ENCODE measurements at places on chromosomes 7 and 10.

- no peak for DNase-seq
Measured at GRCh38 chr7:127119517-127119916, 133.2 kb downstream of the GRM8 start.

GRCh38 chr7:35624299-35625186, 70.4 kb downstream of the HERPUD2 start:
- DNase-seq, result peak; percentile 36

DNA sequence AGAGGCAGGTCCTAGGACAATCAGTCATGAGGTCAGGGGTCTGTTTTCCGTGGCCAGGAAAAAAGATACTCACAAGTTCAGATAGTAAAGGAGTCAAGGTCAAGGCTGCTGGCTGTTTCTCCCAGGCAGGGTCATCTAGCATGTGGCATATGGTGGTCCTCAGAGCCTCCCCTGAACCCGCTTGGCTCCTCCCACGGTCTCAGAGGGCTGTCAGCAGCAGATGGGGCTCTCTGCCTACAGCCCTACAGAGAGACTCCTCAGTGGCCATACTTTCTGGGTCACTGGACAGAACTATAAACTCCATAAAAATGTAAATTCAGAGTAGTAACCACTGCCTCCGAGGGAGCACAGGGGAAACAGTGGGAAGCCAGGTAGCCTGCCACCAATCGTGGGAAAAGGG, 11.3 kb upstream of the DRGX start:
- DNase-seq, result no peak

GRCh38 chr10:71212318-71213126, at the start of gene UNC5B:
UNC5B (plus strand) TSS chr10:71212570; CDS start chr10:71212986, 416 bp downstream.
- DNase-seq, result peak; percentile 74

DNA sequence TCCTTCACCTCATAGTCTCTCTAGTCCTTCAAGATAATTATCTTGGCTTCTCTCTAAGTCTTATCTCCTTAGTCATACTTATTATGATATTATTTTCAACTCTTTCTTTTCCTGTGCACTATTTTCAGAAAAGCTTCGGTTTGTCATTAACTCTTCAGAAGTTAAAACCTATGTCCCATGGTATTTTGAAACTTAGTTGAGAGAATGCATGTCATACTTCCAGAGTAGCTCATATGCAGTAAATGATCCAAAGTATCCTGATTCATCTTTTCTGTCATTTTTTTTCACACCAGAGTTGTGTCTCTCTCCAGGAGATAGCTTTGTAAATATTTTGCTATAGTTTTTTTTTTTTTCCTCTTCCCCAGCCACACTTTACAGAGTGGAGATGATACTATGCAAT, 1008.6 kb downstream of the NRG3 start:
- no peak for DNase-seq

- no peak for DNase-seq
Measured at GRCh38 chr10:132605390-132605789, 67.8 kb downstream of the INPP5A start.

GRCh38 chr10:80443531-80443974, 10.6 kb upstream of the TSPAN14 start:
- peak; percentile 43 for DNase-seq

- no peak for DNase-seq
Measured at GRCh38 chr7:36264123-36264801, 111.2 kb downstream of the EEPD1 start.

DNA sequence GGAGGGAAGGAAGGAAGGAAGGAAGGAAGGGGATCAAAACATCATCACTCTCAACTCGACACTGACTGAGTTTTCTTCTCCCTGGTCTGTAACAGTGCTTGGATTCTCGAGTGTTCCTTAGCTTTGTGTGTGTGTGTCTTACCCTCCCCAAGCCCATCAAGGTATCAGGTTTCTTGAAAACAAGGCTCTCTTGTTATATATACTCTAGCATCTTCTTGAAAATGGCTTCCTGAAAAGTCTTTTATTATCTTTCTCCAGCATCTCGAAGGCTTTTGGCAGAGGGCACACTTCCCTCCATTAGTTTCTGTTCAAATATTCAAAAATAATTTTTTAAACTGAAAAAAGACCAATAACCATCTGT, 13.4 kb downstream of the SERPINE1 start:
- DNase-seq, result no peak

DNA sequence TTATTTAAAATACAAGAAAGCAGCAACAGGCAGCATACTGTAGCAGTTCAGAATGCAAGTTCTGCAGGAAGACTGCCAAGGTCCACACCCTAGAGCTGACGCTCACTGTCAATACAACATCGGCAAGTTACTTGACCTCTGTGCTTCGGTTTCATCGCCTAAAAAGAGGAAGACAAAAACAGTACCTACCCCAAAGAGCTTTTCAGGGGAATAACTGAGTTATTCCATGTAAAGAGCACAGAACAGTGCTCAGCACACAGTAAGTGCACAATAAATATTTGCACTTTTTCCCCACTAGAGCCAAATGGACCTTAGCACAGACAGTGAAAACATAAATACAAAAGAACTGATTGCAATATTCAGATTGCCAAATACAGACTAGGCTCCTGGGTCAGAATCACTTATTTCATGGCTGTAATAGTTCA, 88.6 kb downstream of the USP6NL start:
- DNase-seq, result no peak

- no peak for DNase-seq
Measured at GRCh38 chr7:31027161-31027965, 24.7 kb upstream of the ADCYAP1R1 start.

DNA sequence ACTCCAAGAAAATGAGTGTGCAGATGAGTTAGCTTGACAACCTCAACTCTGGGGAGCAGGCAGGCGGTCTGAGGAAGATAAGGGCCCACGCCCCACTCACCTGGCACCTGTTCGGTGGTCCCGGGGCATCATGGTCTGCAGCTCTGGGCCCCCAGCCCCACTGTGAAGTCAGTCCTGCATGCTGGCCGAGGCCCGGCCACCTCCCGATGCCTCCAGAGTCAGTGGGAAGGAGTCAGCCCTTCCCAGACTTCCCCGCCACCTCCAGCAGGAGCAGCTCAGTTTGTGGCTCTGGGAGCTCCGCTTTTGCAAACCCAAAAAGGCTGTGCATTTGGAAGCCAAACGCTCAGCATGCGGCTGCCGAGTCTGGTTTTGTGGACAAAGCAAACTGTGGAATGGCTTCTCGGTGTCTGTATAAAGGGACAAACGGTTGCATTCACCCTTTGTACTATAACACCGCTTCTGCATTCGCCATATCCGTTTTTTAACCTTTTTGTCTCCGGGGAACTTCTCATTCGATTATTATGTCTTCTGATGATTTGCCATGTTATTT, 167.3 kb downstream of the CCDC3 start:
- no peak for DNase-seq

DNA sequence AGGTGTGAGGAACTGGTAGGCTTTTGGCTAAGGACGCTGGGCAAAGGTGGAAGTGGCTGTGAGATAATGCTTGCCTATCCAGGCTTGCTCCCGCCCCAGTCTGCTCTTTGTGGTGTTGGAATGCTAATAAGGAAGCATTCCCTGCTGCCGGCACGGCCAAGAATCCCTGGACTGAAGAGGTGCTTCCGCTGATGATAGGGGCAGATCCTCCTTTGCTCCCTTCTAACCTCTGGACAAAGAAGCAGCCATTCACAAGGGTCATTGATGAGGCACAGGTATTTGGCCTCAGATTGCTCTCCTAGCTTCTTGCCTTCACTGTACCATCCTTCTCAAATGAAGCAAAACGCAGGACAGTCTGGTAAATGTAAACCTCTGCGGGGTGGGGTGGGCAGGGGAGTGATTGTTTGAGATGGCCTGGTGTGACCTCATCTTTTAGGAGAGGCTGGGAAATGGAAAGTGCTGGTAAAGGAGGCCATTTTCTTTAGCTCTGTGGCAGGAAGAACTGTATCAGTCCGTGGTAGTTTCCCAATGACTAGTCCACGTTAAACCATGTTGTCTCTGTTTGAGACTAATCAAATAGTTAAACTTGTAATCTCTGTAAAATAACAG, 1.7 kb downstream of the PGAM1 start:
- no peak for DNase-seq

DNA sequence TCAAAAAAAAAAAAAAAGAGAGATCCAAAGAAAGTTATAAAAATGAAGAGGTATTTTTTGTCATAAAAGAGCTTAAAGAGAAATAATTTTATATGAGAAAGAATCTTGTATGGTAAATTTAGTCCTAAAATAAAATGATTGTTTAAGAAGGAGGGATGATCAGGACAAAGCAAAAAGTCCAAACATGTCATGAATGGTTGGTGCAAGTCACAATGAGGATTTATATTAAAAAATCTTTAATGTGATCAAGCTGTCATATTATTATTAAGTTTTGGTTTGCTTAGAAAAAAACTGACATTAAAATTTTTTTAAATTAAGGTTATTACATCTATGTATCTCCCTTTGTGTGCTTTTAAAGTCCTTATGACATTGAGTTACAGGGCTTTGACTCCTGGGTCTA, 220.4 kb downstream of the TMEM26 start:
- no peak for DNase-seq

- DNase-seq, result no peak
Measured at GRCh38 chr10:86411852-86412560, 45.4 kb upstream of the GRID1 start.

- no peak for DNase-seq
Measured at GRCh38 chr7:117559391-117559790, 79.6 kb downstream of the CFTR start.

DNA sequence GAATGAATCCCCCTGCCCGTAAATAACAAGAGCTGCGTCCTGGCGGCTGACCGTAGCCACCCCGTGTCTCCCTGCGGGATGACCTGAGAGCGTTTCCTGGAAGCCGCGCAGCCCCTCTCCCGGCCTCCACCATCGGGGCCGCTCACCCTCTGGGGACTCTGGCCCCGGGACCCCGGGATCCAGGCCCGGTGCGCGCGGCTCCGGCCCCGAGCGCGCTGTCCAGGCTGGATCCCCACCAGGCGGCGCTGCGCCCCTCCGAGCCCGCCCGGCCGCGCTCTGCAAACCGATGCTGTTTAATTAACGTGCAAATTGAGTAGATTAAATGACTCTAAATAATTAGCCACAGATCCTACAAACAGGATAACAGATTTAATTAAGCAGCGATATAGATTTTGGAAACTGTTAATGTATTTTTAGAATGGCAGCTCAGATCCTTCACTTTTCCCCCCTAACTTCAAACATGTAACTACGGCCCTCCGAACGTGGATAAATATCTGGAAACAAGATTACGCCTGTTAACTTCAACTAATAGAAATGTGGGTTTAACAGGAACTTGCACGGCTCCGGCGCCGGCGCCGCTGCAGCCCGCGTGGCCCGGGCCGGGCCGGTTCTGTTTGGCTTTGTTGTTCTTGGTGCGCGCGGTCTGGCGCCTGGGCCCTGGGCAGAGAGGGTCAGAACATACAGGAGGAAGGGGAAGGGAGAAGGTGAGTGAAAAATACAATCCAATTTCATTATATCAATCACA, 7.1 kb upstream of the UNCX start:
- DNase-seq, result peak; percentile 71

DNA sequence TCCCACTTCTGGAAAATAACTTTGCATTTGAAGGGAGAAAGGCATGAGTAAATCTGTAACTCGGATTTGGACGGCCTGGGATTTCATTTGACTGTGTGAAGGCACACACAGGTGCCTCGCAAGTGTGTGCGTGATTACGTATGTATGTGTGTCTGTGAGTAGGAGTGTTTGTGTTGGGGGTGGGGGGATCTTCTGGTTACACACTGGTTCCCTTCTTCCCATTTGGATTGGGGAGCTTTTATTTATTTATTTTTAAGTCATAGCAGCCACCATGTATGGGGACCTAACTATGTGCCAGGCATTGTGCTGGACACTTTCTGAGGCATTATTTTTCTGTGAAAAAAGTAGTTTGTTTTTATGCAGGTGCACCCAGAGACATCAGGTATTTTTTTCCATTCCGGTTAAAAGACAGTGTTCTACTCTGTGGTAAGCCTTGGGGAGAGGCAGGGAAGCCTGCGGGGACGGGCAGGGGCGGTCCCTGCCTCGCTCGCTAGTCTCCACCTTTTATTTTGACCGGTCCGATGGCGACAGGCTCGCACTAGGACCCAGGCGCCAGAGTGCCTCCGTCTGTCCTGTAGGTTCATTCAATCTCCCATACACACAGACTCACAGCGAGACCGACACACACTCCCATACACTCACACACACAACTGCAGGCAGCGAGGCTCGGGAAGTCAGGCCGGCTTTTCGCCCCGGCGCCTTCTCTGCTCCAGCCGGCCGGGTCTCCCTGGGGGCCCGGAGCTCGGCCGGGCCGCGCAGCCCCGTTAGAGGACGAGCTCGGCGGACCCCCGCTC, at the start of gene MXI1:
TSS of gene MXI1 (plus strand) at position 595 of the 794 bp plus-strand sequence. CDS start 204 bp downstream, outside the sequence.
- peak; percentile 60 for DNase-seq

DNA sequence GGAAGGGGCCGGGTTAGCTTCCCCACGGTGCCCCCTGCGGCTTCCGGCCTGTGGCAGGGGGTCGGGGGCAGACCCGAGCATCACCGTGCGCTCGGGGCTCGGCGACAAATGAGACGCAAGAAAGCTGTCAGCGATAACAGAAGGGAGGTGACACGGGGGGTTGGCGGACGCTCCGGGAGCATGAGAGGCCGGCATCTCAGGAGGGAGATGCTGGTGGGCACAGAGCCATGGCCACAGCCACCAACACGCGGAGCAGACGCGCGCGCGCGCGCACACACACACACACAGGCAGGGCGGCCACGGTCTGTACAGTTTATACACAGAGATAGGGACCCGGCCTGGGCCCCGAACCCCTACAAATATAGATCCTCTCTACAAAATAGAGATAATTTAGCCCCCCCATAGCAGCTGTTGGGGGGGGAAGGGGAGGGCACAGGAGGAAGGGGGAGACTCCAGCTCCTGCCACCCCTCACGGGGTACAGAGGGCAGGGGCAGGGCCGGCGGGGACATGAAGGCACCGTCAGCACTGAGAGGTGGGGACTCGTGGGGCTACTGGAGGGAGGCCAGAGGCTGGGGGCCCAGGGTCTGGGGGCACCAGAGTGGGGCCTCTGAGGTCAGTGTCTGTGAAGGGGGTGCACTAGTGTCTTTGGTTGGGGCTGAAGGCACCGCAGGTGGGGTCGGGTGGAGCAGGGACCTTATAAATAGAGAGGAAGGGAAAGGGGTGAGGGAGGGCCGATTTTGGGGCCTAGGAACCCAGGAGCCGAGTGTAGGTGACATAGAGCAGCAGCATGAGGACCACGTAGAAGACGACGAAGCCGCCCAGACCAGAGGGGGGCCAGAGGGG, 884 bp upstream of the SAP25 start:
- DNase-seq, result no peak

- no peak for DNase-seq
Measured at GRCh38 chr10:42801135-42801534, 18.5 kb downstream of the BMS1 start.

DNA sequence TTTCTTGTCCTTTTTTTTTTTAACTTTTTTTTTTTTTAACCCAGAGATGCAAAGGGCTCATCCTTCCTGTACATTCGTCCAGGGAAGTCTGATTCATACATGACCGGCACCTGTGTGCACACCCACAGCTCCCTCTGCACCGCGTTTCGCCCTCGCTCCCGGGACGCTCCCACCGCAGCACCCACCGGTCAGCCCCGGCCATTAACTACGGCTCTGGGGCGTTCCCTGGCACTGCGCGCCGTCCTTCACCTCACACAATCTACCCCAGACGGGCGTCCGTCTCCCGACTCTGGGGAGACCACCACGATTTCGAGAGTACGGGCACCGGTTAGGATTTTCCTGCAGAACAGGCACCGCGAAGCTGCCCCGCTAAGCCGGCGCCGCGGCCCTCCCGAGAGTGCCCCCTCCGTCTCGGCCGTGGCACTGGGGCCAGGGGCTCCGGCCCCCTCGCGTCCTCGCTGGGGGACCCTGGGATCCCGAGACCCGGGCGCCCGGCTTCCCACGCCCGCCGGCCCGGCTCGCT, 452 bp downstream of the ATE1 start:
- DNase-seq, result no peak
